ENCODE measurements at places on chromosomes 6 and 20.

GRCh38 chr6:111406200-111406721, 76.8 kb downstream of the REV3L start:
- DNase-seq, result no peak

DNA sequence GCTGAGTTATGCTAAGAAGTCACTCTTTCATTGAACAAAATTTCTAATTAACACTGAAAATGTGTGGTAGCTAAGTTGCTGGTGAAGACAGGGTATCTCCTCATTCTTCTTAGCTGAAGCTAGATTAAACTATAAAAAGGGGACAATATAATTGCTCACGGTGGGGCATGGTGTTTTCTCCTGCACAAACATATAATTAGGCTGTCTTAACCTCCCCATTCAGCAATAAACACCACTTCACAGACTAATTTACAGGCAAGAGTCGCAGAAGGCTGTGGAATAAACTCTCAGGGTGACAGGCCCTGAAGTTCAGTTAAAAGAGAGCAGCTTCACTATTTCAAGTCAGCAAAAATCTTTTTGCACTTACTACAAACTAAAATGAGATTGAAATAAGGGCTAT, 338.9 kb upstream of the NT5E start:
- DNase-seq, result no peak

- no peak for DNase-seq
Observed at GRCh38 chr6:144816936-144817335, 531.8 kb downstream of the UTRN start.

DNA sequence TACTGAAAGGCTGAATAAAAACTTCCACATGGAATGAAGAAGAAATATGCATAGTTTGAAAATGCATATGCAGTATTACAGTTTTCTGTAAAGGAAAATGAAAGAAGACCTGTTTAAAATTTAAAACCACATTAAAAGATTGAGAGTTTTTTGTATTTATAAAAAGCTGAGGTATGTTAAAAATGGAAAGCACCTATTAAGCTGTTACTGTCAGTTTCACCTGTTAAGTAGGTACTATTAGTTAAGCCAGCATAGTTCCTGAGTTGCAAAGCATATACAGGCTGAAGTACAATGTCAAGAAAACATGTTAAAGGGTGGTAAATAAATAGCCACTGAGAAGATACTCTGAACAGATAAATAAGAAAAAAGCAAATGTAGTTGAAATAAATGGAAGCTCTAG, 69.9 kb downstream of the ATXN1 start:
- DNase-seq, result no peak

- DNase-seq, result no peak
Observed at GRCh38 chr20:39812116-39812515, 850.0 kb downstream of the DHX35 start.

DNA sequence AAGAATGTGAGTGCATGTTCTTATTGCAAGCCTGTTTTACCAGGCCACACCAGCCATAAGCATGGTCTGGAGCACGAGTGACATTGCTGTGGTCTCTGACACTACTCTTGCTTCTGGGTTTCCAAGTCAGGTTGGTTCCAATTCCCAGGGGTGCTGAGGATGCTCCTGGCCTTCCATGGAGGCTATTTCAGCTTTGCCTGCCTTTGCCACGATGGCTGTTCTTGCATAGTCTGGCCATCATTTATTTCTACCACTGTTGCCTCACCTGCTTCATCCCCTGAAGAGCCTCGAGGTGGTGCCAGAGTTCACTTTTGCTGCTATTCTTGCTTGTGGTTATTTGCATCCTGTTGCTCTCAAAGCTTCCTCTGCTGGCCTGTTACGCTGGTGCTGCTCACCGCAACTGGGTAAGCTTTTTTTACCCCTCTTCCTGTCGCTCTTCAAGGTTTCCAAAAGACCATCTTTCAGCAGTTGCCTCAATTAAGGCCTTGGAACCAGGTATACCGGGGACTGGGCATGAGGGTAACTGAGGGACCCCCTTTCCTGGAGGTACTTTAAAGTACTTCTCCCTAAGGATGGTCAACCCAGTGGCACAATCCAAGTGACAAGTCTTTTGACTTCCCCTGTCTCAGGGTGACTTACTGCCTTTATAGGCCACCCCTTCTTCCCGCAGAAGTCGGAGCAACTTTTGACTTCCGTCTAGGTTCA, 64.5 kb downstream of the AKAP7 start:
- peak; percentile 88 for DNase-seq

GRCh38 chr20:61426352-61426751, 174.3 kb downstream of the CDH4 start:
- DNase-seq, result no peak

DNA sequence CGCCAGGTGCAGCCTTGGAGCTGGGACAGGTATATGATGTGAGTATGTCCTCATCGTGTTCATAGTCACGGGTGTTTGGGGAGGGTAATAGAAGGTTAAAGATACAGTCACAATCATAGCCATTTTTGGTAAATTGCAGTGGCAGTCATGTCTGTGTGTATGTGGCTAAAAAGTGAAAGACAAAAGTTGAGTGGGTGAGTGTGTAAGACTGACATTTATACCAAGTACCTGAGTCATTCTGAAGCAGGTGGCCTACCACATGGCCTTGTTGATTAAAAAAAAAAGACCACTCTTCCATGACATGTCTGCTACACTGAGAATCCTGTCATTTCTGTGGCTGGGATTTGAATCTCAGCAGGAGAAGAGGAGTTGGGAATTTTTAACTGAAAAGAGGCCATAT, 181.9 kb downstream of the SCP2D1 start:
- DNase-seq, result no peak

DNA sequence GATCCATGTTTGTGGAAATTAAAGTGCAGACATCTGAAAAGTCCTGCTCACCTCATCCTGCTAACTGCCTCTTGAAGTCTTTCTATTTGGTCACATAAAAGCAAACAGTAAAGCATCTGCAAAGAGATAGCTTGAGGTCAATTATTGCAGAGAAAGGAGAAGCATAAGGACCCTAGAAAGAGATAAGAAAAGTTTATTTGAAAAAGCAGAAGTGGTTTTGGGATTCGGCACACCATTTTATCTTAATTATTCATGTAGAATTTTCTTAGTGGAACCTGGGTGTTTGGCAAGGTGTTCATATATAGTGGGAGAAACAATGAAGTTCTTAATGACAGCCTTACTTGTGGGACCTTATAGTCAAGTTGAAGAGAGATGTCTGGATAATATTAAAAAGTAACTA, 280.8 kb downstream of the CENPW start:
- DNase-seq, result no peak

GRCh38 chr6:39642270-39642669, 82.9 kb downstream of the KIF6 start:
- DNase-seq, result peak; percentile 59

DNA sequence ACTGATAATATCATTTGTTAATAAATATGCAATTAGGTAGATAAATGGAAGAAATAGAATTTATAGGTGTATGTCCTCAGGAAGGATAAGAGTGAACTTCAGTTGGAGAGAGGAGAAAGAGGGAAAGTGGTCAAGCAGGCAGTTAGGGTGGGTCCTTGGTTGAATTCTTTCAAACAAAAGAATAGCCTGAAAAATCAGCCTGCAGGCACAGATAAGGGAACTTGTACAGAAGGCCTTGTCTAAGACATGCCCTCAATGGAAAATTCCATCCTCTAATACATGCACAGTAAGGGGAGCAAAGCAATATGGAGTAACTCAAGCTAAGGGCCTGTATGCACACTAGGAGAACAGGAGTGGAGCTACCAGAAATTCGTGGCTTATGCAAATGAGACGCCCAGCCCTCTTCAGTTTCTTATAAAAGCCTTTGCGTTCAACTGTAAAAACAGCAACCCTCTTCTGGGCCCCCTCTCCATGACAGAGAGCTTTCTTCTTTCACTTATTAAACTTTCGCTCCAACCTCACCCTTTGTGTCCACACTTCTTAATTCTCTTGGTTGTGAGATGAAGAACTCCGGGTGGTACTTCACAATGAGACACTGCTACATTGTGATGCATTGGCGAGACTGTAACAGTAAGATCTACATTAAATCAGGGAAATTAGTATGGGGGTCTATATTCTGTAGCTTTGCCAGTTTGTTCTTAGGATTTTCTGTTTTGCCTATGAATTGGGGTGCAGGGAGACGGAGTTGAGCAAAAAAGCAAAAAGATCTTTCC, 147.0 kb downstream of the HS3ST5 start:
- no peak for DNase-seq

- no peak for DNase-seq
Observed at GRCh38 chr6:113432521-113433334, 424.4 kb upstream of the MARCKS start.

- DNase-seq, result no peak
Observed at GRCh38 chr6:70225055-70225454, 77.8 kb downstream of the COL9A1 start.

- no peak for DNase-seq
Observed at GRCh38 chr20:15561707-15562404, 1011.4 kb downstream of the KIF16B start.

DNA sequence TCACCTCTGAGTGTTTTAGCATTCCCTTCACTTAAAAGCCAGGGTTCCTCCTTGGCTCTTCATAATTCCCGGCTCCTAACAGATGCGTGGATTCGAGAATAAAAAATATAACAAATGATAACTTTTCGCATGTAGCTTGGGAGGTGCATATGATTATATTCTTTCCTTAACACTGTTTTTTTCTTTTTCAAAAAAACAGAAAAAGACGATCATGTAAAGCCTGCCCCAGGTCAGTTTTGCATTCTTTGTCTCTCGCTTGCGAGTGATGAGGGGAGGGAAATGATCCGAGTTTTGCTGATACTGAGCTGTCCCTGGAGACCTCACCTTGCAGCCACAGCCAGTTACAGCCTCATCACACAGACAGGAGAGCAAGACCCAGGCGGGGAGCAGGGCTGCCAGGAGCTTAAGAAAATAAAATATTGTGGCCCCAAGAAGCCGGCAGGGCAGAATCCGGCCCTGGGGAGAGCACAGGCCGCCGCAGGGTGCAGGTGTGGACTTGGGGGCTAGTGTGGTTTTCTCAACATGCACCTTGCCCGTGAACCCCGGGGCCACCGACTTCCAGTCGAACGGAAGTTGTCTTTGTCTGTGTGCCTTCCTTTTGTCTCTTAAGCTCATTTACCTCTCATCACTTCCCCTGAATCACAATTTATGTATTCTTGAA, 301.8 kb downstream of the TAF4 start:
- DNase-seq, result peak; percentile 28

DNA sequence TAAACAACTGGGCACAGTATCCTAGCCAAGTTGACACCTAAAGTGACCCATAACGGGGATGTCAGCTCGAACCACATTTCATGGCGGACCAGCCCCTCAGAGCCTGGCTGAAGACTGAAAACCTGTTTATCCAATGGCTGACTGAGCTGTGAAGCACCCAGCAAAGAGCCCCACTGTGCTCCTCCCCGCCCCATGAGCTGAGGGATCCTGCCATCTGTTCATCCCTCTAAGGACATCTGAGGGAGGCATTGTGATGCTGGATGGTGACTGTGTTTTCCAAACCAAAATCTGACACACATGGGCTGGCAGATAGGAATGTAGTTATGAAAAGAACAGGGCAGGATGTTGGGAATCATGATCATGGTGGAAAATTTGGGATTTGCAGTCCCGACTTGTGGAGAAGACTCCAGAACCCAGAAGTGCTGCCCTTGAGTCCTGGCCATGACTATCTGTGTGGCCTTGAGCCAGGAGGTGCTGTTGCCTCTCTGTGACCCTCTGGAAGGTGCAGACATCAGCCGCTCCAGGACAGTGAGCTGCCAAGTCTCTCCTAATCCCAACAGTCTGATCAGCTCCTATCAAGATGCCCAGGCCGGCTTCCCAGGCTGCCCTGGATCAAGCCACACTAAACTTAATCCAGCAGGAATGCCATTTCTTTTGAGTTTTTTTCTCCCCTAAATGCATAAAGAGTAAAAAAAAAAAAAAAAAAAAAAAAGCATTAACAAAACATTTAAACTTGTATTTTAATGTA, 5.7 kb downstream of the EDN3 start:
- DNase-seq, result no peak

GRCh38 chr6:167800549-167800948, 26.2 kb upstream of the AFDN start:
- DNase-seq, result no peak

DNA sequence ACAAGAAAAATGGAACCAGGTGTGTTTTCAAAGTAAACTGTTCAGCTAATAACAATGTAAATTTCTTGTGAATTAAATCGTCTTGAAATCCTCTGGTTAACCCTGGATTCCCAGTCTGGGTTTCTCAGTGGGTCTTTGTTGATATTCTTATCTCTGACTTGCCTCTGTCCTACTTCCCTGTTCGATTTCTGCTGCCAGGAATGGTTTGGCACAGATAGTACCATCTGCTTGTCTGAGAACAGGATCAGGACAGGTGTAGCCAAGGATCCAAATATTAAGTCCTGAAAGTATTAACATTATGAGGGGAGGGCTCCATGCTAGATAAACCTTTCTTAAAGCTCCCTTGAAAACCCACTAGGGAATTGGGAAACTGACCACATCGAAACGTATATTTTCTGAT, 30.1 kb downstream of the ARFGEF2 start:
- no peak for DNase-seq

DNA sequence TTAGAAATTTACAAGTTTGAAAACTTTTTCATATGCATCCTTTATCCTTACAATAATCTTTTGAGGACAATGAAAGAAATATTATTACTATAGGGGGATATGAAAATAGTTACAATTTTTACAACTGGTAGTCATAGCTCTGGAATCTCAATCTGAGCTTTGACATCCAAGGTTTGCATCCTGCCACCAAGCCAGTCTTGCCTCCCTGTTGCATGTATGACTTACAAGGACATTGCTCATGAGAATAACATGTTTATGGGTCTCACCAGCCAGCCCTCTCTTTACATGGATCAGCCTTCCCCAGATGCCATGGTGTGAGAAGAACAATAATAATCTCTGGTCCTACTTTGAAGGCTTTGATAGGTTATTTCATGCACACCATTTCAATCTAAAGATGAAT, 67.5 kb downstream of the THEMIS start:
- DNase-seq, result no peak

GRCh38 chr6:29886701-29887100, 55.6 kb upstream of the HLA-A start:
- DNase-seq, result peak; percentile 13

- no peak for DNase-seq
Observed at GRCh38 chr6:156767603-156768467, 9.3 kb upstream of the ARID1B start.

GRCh38 chr20:59807909-59808728, 125.3 kb downstream of the SYCP2 start:
- peak; percentile 24 for DNase-seq

GRCh38 chr20:56418385-56418861, 6.4 kb downstream of the CASS4 start:
- DNase-seq, result no peak

GRCh38 chr6:158010591-158011477, 29.2 kb downstream of the SYNJ2 start:
- DNase-seq, result no peak

DNA sequence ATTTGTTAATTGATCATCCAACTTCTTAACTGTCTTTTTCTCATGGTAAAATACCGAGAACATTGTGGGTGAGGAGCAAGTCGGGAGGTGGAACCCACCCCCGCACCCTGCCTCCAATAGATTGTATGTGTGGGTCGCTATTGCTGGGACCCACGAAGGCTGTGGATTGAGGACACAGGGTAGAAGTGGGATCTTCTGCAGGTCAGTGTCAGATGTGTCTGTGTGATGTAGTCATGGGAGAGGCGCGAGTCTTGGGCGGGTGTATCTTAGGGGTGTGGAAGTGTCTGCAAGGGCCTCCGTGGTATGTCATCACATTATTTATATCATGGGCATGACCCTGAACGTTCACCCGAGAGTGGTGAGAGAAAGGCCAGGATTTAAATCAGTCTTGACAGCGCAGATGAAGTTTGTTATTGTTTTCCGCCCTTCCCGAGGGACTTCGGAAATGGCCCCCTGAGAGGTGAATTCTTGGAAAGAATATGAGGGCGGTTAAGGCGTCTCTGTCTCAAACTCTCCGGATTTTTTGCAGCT, 472 bp upstream of the PAQR8 start:
- DNase-seq, result peak; percentile 51

GRCh38 chr20:35232575-35232974, 6.1 kb downstream of the MMP24 start:
- no peak for DNase-seq
